NCI-H1105 (cell line): ENCODE measurements at places on chromosomes 5 and 9.

DNA sequence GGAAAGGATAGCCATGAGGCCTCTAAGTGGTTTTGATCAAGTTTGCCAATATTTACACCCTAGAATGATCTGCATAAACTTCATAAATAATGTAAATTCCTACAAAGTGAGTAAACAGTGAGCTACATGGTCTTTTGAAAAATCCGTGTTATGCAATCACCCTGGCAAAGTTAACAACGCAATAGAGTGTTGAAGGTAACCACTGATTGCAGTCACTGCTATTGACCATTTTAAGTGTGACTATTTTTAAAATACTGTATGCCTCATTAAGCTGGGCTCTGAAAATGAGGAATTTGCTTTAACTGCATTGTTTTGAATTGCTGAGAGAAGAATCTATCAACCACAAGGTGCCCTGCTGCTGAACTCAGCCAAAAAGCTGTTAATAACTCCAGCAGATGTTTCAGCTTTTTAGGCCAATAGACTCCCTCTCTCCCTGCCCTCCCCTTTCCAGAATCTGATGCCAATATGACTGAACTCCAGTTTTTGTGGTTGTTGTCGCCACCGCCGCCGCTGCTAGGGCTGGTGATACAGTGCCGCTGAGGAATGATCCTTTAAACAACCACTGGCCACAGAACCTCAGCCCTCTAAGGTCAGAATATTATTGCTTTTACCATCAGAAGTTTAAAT lies 35.3 kb upstream of the SMARCA2 start:
- DNase-seq: no peak

DNA sequence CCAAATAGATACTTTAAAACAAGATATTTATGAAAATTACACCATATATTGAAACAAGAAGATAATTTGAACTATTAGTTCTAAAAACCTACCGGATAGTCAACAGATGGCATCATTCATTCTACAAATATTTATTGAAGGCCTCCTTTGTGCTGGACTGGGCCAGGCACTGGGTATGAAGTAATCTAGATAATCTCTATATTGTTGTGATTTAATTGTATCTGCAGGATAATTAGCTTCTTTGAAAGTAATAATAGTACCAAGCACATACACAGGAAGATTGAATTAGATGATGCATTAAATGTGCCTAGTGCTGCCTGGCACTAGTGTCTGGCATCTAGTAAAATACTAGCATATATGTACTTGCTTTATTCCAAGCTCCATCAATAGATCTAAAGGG lies 735.2 kb upstream of the DMAC1 start:
- DNase-seq: no peak

- no peak for DNase-seq
Observed at GRCh38 chr9:130311408-130312140, 46.0 kb downstream of the HMCN2 start.

DNA sequence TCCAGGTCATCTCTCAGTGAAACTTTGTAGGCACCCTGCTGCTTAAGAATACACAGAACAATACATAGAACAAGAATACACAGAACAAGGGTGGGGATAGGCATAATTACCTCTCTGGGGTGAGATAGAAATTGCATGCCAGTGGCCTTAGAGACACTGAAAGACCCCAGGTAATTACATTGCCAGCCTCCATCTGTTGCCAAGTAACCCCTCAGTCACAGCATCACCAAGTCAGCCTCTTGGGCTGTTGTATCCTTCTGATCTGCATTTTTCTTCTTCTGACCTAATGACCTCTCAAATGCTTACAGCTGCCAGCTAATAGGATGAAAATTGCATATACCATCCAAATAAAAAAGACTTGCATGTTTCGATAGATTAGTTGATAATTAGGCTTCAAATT lies 167.7 kb downstream of the GRIA1 start:
- DNase-seq: no peak

- no peak for DNase-seq
Observed at GRCh38 chr5:33901156-33901555, 9.4 kb upstream of the ADAMTS12 start.
